Stimulated activated CD4-positive, alpha-beta T cell treated with anti-CD3 and anti-CD28 coated beads, TNF-alpha, amount 100 ng/mL, for 48 hours (primary cell): ENCODE measurements at places on chromosomes 3 and 15.

DNA sequence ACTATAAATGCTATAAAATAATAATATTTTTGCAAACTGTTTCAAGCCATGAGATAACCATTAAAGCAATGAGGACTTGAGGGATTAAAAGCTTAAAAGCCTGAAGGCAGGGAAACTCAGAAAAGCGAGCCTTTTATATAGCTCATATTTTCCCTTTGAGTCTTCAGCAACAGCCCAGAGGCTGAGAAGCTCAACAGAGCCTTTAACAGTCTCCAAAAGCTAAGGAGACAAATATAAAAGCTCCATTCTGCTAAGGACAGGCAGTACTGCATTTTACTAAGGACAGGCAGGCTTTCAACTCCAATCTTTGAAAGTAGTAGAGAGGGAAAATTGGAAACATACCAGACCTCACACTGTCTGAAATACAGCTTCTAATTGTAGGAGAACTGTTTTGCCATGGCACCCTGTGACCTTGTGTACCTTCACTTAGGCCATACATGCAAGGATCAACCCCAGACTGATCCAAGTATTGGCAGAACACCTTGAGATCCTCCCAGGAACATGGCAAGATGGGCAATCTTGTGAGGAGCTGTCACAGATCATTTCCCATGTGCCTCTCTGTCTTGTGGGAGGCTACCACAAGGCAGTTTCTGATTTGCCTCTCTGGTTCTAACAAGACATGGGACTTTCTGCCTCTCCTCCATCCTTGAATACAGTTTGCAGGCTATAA is 53.1 kb upstream of the ARNT2 start:
- DNase-seq, result no peak

DNA sequence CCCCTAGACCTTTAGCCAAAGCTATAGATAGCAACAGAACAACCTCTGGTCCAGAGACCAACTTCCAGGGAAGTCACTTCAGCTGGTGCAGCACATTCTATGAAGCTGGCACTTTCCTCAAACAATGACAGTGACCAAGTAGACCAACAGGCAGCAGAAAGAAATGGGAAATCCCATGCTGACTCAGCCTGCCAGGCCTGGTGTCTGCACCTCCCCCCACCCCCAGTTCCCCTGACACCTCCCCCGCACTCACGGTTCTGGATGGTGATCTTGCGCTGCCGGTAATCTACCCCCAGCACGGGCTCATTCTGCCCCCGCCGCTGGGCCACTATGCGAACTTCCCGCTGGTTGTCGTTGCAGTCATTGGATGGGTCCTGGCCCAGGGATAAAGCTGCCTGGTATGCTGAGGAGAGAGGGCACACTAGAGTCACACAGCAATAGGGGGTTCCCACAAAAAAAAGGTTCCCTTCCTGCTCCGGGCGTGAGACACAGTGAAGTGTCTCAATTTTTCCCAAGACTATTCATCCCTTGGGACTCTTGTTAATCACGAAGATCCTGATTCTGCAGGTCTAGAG is 17.0 kb downstream of the ILDR1 start:
- DNase-seq, result no peak

- no peak for DNase-seq
These were observed 6.7 kb downstream of the CISH start for GRCh38 chr3:50604628-50605588.

- DNase-seq, result no peak
These were observed 701.5 kb downstream of the ZNF385D start for GRCh38 chr3:21049334-21050062.

- DNase-seq, result no peak
These were observed 63.7 kb downstream of the SRGAP3 start for GRCh38 chr3:9185701-9186100.

DNA sequence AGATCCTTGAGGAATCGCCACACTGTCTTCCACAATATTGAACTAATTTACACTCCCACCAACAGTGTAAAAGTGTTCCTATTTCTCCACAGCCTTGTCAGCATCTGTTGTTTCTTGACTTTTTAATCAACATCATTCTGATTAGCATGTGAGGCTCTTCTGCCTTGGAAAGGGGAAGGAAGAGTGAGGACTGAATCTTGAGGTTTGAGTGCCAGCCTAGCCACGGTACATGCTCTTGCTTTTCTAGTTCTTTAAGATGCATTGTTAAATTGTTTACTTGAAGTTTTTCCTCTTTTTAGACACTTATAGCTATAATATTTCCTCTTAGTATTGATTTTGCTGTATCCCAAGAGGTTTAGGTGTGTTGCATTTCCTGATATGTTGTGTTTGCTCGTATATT is 596.1 kb downstream of the OTOL1 start:
- no peak for DNase-seq

DNA sequence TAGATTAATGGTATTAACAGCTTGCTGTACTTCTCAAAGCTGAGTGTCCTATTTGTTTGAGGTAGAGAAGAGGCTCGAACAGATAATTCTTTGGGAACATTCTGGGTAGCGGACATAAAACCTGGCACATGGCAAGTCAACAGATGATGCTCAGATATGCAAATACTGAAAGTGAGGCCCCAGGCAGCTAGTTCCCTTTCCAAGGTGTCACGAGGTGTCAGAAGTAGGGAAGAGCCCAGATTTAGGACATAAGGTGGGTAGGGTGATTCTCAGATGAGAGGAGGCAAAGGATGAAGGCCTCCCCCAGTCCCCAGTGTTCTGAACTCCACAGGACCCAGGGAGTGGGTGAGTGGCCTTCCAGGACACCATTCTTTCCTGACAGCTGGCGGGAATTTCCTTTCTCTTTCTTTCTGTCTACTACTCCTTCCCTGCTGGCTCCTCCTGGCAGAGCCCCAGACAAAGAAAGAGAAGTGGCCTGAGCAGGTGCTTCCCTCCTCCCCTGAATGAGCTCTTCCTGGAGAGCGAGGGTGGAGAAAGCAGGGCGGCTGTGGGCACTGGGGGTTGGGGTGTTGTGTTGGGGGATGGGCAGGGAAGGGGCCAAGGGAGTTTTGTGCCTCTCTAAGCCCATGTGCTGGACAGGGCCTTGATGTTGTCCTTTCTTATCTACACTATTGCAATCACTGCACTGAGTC is 87.5 kb downstream of the CORO2B start:
- no peak for DNase-seq

DNA sequence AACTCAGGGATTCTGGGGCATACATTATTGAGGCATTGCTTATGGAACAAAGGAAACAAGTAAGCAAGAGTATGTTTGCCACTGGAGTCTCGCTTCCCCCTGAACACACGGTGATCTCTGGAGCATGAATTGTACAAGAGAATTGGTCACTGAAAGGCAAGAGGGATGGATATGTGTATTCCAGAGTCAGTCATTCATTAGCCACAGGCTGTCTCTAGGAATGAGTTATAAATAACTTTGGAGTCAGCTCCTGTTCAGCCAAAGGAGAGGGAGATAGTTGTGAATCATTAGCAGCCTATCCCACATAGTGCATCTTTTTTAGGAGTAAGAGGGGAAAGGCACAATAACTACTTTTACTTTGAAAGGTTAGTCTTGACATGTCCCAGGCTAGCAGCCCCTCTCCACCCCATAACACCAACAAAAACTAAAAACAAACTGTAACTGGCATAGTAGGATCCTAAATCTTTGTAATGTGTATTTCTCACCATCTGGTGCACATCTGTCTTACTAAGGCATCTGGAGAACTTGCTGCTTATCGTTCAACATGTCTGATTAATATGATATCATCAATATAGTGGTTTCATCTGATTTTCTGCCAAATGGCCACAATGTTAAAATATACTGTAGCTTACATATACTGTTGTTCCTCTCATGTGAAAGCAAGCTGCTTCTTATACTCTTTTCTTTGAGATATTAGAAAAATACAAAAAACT is 462.2 kb downstream of the GRM7 start:
- no peak for DNase-seq

- no peak for DNase-seq
These were observed 639 bp downstream of the NIPA1 start for GRCh38 chr15:22786868-22787698.

- no peak for DNase-seq
These were observed 11.1 kb downstream of the TLE3 start for GRCh38 chr15:70086636-70087035.

- DNase-seq, result no peak
These were observed 254.4 kb upstream of the ZPLD1 start for GRCh38 chr3:102180280-102180931.

- DNase-seq, result no peak
These were observed 18.7 kb upstream of the ZXDC start for GRCh38 chr3:126494204-126494969.

- no peak for DNase-seq
These were observed 97.5 kb downstream of the CHDH start for GRCh38 chr3:53748512-53749271.

GRCh38 chr3:186143250-186143649 is 34.4 kb upstream of the ETV5 start:
- no peak for DNase-seq

GRCh38 chr3:32018757-32019564 is 37.4 kb downstream of the ZNF860 start:
- DNase-seq, result no peak

DNA sequence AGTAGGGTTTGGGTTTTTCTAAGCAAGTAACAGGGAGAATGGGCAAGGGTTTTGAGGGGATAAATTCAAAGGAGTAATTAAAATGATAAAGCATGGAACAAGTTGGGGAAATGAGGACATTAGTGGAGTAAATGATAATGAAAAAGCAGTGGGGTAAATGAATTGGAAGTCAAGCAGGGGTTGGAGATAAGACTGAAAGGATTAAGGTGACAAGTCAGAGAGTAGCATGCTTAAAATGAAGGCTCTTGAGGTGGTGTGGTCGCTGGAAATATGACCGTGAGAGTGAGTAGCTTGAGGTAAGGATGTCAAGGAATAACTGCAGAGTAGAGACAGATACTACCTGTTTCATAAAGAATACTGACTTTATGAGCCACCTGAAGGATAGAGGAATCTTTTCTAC is 408.5 kb downstream of the TBC1D5 start:
- DNase-seq, result no peak
